ENCODE measurements at places on chromosomes 1 and 21.

DNA sequence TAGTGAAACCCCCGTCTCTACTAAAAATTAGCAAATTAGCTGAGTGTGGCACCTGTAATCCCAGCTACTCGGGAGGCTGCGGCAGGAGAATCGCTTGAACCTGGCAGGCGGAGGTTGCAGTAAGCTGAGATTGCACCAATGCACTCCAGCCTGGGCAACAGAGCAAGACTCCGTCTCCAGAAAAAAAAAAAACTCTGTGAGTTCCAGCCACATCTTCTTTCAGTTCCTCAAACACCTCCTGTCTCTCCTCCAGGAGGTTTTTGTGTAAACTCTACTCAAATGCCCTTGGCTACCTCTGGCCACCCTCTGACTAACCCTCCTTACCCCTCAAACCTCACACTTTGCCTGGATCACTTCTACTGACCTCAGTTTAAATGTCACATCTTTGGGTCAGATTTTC lies 38.1 kb downstream of the RCSD1 start:
- no peak for DNase-seq

- DNase-seq = no peak
These were observed 272.2 kb downstream of the TNR start for GRCh38 chr1:175471039-175471800.

DNA sequence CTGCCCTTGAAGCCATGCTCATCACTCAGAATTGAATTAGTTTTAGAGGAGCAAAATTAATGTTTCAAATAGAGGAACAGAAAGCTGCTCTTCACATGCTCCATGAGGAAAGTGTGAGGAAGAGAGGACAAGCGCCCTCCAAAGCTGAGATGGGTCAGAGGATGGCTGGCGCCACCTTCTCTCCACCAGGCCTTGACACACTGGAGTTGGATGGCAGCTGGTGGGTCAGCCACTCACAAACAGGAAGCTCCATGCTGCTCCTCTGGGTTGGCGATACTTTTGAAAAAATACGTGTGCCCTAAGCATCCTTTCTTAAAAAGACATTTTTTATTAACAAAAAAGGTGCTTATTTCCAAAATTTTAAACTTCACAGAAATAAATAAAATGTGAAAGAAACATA lies 3.1 kb upstream of the CD2 start:
- no peak for DNase-seq

DNA sequence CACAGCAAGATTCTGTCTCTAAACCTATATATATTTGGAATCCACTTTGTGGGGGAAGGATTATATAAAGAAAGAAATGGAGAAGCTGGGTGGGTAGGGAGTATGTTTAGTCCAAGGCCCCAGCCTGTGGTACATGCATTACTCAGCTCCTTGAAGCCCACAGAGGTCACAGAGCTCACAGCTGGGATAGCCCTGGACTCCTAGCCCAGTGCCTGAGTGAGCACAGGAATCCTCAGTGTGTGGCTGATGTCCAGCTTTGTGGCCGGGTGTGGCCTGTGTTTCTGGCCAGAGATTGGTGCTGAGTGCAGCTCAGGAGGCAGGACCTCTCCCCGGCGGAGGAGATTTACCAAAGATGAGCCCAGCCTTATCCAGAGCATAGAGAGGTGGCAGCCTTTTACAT lies 7.6 kb downstream of the CAPN9 start:
- no peak for DNase-seq

GRCh38 chr1:195336812-195337211 lies 1271.4 kb downstream of the KCNT2 start:
- DNase-seq = no peak

GRCh38 chr1:9724706-9725476 lies 73.4 kb downstream of the PIK3CD start:
- DNase-seq = no peak

DNA sequence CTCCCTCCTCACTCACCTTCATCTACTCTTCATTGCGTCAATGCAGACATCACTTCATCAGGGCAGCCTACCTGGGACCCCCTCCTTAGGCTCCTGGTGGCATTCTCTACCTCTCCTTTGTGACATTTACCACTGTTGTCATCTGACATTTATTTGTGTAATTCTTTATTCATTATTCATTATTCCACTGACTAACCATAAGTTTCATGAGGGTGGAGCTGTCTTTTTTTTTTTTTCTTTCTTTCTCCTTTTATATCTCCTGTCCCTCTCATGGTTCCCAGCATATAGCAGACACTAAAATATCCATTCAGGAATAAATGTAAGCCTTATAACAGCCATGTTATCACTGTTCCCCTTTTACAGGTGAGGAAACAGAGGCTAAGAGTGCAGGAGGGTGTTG lies 126.8 kb downstream of the KAZN start:
- DNase-seq = no peak

GRCh38 chr1:203603940-203604591 lies 22.6 kb upstream of the ATP2B4 start:
- no peak for DNase-seq

- no peak for DNase-seq
These were observed 204.7 kb downstream of the NFIA start for GRCh38 chr1:61287014-61287413.

DNA sequence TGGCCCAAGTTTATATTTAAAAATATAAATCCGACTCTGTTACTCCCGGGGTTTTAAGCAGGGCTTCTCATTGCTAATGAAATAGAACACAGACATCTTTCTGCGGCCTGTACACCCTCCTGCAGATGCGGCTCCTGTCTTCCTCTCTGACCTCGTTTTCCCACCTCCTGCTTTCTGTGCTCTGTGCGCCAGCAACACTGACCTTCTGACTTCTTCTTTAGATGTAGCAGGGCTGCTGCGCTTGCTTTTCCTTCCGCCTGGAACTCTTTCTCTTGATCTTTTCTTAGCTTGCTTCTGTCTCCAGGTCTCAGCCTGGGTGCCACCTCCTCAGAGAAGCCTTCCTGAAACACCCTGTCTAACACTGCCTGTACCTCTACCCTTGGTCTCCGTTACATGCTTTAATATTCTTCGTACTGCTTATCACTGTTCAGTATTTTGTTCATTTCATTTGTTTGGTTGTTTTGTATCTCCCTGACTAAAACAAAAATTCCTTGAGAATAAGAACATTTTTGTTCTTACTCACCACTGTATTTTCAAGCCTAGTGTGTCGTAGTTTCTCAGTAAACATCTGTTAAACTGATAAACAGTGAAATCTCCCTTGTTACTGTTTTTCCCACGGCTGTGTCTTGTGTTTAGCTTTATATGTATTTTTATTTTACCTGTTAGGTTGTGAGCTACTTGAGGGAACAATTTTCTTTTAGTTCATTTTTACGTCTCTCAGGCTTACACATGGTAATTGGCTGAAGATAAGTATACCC lies 79.0 kb downstream of the ST3GAL3 start:
- no peak for DNase-seq

DNA sequence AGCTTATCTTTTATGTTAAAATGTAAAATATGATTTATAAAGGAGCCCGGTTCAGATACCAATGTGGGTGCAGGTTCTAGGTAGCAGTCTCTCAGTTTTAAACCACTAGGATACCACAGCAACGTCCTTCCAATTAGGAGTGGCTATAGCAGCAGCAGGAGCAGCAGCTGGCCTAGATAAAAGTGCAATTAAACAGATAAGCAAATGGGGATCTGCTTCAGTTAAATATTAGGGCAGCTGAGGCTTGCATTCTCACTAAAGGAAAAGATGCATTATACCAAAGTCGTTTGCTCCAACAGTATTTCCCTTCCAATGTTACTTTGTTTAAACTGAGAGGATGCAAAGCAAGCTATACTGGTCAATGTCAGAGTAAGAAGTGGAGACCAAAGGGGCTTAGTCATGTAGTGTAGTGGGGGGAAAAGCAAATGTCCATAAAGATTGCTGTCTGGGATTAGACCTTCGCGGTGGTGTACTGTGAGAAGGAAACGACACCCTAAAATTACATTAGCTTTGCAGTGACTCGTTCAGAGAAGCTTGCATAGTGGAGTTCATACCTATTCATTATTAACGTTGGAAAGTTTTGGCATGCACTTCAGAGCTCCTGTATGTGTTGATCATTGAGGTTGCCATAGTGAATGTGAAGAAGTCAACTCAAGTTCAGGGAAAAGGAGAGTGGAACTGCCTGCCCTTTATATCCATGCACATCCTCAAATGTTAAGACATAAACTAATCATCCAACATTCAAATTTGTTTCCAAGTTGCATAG lies 272.2 kb downstream of the VAV3 start:
- DNase-seq = no peak

DNA sequence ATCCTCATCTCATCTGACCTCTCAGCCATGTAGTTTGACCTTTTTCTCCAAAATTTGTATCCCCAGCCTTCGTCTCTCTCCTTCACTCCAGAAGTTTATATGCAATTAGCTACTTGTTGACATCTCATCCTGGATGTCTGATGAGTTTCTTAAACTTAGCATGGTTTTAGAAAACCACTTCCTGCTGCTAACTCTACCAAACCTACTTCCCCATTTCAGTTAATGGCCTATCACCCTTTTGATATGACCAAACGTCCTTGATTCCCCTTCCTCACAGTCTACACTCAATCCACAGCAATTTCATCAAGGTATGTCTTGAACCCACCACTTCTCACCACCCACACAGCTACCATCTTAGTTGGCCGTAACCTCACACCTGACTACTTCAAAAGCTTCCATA lies 121.9 kb downstream of the LRRC40 start:
- no peak for DNase-seq
